ENCODE measurements at places on chromosomes 7 and 10.

DNA sequence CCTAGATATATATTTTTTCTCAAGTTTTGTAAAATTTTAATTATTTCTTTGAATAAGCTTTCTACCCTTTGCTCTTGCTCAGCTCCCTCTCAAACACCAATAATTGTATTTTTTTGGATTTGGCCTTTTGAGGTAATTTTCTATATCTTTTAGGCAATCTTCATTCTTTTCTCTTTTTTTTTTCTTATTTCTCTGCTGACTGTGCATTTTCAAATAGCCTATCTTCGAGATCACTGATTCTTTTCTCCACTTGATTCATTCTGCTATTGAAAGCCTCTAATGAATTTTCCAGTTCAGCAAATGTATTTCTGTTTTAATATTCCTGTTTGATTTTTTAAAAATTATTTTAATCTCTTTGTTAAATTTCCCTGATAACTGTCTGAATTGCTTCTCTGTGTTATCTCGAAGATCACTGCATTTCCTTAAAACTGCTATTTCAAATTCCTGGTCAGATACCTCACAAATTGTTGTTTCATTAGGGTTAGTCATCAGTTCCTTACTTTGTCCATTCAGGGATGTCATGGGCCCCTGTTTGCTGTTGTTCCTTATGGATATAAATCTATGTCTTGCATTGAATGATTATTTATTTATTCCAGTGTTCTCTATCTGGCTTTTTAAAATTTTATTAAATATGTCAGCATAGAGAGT, 100.1 kb upstream of the UNC5B start:
- no peak for DNase-seq

DNA sequence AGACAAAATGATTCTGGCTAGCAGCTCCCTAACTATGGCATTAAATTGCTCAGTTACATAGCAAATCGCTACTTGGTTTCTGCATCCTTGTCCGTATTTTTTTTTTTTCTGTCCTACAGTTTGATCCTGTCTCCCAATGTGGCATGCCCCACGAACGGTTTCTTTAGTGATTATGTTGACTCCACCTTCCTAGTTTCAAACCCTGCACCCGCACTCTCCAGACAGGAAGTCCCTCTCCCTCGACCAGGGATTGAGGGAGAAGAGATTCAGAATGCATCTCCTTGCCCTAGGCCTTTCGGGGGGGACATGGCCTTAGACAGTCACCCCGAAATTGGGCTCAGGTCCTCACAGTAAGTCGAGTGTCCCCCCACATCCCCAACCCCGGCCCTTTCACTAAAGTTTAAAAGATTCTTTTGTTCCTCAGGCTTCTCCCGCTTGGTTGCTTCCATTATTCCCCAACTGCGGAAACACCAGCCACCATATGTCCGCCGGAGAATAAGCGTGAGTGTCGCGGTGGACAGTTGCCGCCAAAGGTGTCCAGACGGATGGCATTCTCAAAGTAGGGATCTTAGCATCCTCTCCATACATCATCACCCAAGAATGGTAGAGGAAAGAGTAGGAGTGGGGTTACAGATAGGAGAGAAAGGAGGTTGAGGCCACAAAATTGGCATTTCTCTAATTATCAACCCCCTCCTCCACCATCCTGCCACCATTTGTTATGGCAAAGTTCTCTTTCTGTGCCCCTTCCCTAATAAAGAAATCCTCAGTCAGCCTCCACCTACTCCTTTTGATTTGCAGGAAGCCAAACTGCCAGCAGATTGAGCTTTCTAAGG, 7.3 kb downstream of the EVX1 start:
- DNase-seq: no peak

GRCh38 chr7:143214789-143215679, 6.8 kb upstream of the TAS2R40 start:
- peak; percentile 56 for DNase-seq

DNA sequence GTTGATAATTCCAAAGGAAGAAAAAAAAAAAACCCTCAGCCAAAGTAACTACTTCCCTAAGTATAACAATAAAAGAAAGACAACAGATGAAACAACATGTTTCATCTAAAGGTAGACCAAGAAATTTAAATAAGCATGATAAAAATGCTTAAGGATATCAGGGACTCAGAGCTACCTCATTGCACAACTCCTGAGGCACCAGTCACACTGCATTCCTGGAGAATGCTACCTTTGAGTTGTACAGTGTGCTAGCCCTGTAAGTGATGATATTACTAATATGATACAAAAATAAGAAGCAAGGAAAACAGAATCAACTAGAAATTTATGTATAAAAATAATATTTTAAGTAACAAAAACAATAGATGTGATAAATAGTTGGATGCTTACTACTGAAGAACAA, 29.5 kb upstream of the C7orf33 start:
- no peak for DNase-seq

GRCh38 chr10:24951201-24952142, 934 bp downstream of the PRTFDC1 start:
- peak; percentile 74 for DNase-seq

GRCh38 chr7:127064-127598, 65.2 kb upstream of the FAM20C start:
- no peak for DNase-seq

DNA sequence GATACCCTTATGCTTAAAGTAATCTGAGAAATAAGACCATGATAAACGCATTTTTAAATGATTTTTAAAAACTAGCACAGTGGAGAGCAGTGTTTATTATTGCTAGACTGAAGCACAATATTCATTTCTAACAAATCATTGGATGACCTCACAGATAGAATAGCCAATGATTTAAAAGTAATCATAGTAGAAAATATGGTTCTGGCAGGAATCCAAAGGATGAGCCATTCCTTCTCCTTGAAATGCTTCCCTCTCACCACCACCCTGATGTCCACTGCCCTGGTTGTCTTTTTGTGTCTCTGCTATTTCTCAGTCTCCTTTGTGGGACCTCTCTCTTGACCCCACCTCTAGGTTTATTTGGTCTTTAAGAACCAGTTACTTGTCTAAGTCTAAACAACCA, 64.9 kb downstream of the PRKG1 start:
- no peak for DNase-seq

- no peak for DNase-seq
Measured at GRCh38 chr10:62851442-62851841, 35.3 kb upstream of the EGR2 start.

DNA sequence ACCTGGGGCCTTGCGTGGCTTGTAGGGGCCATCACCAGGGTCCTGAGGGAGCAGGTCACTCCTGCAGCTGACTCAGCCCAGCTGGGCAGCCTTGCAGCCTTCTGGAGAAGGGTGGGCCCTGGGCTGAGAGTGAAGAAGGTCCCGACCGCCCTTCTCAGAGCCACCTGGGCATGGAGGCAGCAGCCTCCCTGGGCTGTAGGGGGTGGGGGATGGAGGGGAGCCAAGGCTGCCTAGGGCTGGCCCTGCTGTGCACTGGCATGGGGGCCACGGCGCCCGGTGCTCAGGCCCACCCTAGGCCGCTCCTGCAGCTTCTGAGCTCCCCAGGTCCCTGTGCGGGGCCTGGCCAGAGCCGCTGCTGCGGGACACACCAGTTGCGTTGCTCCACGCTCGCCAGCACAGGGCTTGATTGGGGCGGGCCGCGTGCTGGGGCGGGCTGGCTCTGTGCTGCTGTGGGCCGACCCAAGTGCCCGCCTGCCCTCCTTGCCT, 63.6 kb upstream of the NKX6-2 start:
- no peak for DNase-seq

DNA sequence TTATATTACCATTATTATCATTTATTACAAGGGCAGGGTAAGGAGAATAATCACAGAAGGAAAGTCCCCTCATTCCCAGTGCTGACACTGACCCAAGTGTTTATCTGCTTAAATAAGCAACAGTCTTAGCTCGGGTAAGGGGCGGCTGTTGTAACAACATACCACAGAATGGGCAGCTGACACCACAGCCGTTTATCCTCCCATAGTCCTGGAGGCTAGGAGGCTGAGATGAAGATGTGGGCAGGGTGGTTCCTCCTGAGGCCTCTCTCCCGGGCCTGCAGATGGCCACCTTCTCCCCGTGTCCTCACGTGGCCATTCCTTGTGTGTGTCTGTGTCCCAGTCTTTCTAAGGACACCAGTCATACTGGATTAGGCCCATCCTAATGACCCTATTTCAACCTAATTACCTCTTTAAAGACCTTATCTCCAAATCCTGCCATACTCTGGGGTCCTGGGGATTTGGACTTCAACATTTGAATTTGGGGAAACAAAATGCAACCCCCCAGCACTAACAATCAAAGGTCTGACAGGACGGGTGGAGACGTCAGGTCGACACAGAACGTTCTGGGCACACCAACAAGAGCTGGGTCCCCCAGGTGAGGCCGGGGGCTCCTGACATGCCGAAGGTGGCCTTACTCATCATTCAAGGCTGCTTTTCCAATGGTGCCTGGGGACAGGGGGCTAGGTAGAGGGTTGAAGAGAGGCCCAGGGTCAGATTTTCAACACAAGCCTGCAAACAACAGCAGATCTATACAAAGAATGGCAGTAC, 93.5 kb downstream of the TNS3 start:
- no peak for DNase-seq

GRCh38 chr10:126570621-126571602, 99.6 kb downstream of the C10orf90 start:
- DNase-seq: no peak

DNA sequence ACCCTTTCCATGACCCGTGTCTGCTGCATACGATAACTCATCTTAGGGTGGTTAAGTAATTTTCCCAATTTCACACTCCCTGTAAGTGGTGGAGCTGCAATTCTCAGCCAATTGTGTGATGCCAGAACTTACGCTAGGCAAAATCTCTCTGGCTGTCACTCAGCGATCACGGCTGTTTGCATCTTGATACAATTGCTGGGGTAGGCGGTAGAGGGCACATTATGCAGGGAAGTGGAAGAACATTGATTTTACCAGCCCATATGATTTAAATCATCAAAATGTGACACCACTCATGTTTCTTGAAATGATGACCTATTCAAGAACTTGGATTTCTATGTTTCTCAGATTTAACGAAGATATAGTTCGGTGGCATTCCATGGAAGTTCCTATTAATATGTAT, 108.7 kb upstream of the ADARB2 start:
- no peak for DNase-seq

DNA sequence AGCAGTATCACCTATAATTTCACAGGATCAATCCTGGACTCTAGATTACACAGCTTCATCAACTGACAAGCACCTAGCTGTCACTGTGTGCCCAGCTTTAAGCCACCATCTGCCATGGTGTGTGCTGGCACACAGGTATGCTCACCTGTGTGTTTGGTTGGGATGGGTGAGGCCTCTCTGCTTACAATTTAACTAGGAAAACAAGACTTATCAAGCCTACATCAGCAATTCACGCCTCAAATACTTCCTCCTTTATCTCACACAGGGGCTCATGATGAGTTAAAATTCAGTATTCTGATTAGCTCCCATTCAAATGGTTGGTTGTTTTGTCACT, 608.2 kb downstream of the PARD3 start:
- no peak for DNase-seq

- DNase-seq: no peak
Measured at GRCh38 chr10:49387071-49387470, 8.8 kb downstream of the DRGX start.

GRCh38 chr7:137592232-137592896, 248.8 kb upstream of the PTN start:
- DNase-seq: peak; percentile 72

DNA sequence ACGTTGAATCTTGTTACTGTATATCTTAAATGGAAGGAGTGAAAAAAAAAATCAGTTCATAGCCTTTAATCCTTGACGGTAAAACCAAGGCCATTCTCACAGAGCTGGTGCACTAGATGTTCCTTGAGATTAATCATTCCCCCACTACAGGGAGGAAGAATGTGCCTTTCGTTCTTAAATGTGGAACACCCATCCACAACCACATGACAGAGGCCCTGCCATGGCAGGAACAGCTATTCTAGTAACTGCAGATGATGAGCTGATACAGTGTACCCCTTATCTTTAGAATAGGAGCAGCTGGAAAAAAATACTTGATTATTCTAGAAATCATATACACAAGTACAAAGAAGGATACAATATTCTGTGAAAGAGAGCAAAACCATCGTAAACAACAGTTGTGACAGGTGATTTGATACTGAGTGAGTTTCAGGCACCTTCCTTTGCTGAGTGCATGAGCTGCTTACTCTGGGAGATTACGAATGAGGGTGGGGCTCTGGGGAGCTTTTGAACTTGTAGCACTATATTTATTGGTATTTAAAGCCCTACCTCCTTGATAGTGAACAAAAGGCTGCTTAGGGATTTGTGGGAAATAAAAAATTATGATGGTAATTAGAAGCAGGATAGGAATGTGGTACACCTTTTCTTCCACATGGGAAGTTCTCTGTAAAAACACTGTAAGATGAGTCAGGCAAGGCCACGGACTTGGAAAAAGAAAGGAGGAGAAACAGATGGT, 244.4 kb upstream of the SLC26A5 start:
- DNase-seq: no peak

DNA sequence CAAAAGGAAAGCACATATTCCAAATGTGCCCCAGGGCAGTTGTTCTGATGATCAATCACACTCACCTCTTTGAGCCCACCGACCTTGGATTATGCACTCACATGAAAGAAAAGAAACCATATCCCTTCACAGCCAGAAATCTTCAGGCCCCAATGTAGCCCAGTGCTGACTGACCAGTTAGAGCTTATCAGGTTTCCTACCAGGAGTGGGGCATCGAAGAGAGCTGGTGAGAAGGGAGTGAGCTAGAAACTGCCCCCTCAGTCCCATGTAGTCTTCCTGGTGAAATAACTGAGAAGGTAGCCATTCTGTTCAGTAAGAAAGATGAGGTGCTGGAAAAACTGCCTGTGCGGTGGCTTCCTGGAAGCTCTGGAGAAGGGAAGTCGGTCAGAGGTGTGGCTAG, 32.2 kb downstream of the NRCAM start:
- no peak for DNase-seq

DNA sequence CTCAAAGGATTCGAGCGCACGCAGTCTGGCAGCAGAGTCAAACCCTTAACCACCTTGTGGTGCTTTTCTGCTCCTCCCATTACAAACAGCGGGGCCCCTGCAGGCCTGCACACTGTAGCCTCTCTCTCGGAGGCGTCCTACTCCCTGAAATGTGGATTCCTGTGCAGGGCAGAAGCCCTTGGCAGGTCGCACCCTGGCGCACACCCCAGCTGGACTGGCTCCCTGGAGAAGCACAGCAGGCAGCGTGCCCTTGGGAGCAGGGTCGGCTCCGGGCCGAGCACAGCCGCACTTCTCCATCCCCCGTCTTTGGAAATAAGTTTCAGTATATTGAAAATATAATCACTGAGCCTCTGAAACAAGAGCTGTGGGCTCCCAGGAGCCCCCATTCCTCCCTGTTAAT, 144.1 kb downstream of the C10orf105 start:
- no peak for DNase-seq

- no peak for DNase-seq
Measured at GRCh38 chr7:132158841-132159240, 417.4 kb downstream of the PLXNA4 start.

Measured in right forelimb (tissue), 1 donor.